ENCODE measurements at places on chromosomes 1 and 21.

DNA sequence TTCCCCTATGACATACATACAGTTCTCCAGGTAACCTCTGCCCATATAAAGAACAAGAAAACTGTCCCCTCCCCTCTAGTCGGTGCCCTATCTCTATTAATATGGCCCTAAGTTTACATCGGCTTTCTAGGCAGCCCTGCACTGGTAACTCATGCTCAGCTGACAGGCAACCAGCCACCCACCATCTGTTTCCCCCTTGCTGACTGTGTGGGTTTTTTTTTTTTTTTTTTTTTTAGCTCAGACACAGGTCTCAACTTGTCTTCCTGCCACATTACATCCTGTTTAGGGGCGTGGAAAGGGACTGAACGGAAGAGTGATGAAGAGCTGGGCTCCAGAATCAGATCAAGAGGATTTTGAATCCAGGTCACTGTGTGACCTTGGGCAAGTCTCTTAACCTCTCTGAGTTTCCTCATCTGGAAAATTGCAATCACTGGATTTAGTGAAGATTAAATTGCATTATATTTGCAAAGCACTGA, 14.0 kb downstream of the LAPTM5 start:
- DNase-seq: no peak

- DNase-seq: no peak
Measured at GRCh38 chr1:247517795-247518612, 18.2 kb downstream of the OR2C3 start.

- DNase-seq: no peak
Measured at GRCh38 chr1:173479649-173480048, 2.5 kb downstream of the PRDX6 start.

GRCh38 chr1:34740161-34740868, 14.5 kb upstream of the GJB5 start:
- no peak for DNase-seq

DNA sequence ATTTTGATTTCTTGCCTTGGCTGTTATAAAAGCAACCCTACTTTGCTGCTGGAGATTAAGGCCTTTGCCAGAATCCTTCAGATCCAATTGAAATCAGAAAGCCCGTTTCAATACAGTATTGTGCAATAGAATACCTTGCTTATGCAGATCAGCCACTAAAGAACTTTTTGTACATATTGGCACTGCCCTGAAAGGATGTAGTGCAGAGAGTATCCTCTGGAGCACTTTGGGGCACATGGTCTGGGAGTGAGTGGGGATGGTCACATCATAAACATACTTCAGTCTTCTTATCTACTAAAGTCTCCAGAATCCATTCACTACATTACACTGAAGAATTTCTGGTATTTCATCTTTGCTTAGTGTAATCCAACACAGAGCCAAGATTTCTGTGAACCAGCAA, 189.0 kb downstream of the CENPF start:
- DNase-seq: no peak

Data from lower lobe of right lung (tissue), 2 donors.